Activated naive CD4-positive, alpha-beta T cell treated with anti-CD3 and anti-CD28 coated beads, Interleukin-2, amount 50 U/mL, for 16 hours (primary cell): ENCODE measurements at places on chromosomes 1 and 21.

DNA sequence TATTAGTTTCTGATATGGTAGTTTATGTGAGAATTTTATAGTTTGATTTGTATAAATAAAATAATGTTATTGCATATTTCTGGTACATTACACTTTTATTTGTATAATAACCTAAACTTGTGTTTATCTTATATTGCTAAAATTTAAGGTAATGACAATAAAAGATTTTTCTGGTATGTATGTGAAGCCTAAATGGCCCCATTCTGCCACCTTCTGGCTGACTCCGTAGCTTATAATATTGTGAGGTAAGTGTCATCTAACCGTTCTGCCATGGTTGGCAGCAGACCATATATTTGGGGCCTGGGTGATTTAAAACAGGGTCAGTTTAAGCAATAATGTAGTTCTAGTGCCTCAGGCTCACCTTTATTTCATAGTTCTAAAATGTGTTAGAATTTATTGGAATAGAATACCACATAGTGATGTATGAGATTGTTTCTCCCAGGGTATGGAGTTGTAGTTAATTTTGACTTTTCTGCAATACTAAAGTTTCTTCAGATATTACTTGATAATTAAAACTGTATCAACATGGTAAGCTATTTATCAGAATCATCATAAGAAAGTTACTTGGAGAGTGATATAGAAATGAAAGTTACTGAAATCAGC is 21.2 kb upstream of the PRKACB start:
- DNase-seq, result peak; percentile 56

DNA sequence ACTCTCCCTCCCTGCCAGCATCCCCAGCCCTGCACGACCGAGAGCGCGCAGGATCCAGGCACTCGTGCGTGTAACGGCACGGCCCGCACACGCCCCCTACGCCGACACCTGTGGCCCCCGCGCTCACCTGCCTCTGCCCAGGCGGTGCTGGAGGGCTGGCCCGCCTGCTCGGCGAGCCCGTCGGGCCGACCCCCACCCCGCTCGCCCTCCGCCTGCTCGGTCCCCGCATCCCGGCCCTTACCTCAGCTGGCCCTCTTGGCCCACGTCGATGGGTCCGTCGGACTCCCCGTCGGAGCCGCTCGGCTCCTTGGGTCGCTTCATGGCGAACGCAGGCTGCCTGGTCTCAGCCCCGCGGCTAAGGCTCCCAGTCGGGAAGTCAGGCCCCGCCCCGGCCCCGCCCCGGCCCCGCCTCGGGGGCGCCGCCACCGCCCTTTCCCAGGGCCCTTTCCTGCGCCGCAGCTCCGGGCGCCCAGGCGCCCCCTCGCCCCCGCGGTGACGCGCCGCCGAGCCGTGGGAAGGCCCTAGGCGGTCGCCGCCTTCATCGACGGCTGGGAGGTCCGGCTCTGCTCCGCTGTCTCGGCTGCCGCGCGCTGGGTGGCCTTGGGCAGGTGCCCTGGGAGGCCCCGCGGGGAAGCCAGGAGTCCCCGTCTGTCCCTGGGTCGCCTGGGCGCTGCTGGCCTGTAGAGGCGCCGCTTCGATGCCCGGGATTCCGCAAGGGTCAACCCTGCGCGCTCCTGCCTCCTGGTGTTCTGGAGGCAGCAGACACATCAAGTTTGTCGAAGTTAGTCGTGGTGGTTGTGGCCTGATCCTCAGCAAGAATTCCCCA is at the start of gene HEYL:
Gene HEYL (minus strand): TSS at position 339 of the 826 bp plus-strand sequence. CDS start 18 bp downstream, at position 321.
- peak; percentile 71 for DNase-seq

DNA sequence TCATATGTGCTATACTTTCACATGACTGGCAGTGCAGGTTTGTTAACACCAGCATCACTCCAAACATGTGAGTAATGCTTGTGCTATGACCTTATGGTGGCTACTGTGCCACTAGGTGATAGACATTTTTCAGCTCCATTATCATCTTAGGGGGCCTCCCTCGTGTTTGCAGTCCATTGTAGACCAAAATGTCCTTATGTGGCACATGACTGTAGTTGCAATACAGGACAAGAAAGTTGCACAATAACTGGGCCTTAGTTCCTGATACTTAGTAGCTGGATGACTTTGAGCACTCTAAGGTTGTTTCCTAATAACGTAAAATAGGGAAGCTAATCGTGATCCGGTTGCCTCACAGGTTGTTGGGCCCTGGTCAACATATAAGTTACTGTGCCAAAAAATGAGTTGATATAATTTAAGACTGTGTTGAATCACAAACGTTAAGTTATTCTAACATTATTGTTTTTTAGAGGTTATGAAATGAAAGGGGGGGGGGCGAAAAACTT is 511 bp upstream of the SNX27 start:
- no peak for DNase-seq

GRCh38 chr21:41547111-41547510 is 39.2 kb upstream of the TMPRSS2 start:
- no peak for DNase-seq

GRCh38 chr1:193741228-193741627 is 554.8 kb upstream of the B3GALT2 start:
- no peak for DNase-seq

- DNase-seq, result no peak
Measured at GRCh38 chr1:168876830-168877229, 147.8 kb upstream of the DPT start.

GRCh38 chr1:10339815-10340214 is 59.0 kb upstream of the PGD start:
- no peak for DNase-seq

- no peak for DNase-seq
Measured at GRCh38 chr1:227890451-227891222, 57.1 kb downstream of the WNT9A start.

- no peak for DNase-seq
Measured at GRCh38 chr1:107840725-107841124, 124.3 kb downstream of the VAV3 start.

DNA sequence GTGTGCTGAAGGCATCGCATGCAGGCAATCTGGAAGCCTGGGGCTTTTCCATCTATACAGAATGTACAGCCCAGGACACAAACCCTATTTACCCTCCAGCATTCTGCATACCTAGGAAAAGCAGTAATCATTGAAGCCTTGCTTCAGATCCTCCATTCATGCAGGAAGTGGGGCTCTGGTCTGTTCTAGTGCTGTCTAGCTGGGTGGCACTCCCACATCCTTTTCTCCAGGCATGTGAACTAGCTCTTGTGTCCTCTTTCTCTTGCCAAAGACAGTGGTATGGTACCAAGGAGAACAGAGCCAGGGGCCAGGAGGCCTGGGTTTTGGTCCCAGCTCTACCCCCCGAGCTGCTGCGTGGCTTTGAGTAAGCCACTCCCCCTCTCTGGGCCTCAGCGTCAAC is 21.7 kb downstream of the LRP8 start:
- DNase-seq, result no peak

DNA sequence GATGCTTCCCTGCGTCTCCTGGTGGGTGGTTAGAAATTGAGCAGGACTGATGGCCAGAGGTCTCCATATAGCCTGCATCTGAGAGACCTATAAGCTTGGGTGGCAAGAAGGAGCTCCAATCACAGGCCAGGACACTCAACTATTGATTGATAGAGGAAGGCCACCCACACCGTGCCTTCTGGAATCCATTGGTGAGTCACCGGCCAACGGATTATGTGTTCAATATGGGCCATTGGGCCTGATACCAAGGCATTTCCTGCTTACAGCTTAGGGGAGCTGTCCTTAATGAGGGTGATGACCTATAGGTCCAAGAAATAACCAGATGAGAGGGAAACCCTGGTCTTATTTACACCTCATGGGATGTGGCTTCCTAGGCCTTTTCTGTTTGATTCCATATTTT is 115.1 kb downstream of the PLPP3 start:
- DNase-seq, result no peak

DNA sequence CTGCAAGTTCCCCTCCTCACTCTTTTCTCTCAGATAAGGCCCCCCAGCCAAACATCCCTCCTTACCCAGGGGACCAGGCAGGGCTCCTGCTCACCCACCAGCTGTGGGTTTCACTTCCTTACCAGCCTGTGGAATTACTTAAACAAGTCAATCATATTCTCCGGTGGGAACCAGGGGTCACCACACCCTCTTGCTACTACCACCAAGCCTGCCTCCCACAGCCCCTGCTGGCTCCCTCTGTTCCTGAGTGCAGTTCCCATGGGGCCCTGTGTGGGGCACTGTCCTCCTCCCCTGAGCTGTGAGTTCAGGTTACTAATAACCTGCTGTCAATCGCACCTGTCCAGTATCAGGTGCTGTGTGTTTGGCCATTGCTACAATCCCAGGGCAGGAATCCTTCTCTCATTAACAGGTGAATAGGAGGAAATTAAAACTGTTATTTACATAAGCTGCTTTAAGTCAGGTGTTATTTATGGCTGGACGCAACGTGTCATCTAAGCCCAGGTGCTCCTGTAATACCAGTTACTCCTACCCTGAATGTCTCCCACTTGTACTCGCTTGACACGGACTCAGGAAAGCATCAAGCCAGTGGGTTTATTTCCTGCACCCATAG is 53.1 kb upstream of the LBR start:
- peak; percentile 54 for DNase-seq

GRCh38 chr1:170729225-170730002 is 65.5 kb downstream of the PRRX1 start:
- no peak for DNase-seq

DNA sequence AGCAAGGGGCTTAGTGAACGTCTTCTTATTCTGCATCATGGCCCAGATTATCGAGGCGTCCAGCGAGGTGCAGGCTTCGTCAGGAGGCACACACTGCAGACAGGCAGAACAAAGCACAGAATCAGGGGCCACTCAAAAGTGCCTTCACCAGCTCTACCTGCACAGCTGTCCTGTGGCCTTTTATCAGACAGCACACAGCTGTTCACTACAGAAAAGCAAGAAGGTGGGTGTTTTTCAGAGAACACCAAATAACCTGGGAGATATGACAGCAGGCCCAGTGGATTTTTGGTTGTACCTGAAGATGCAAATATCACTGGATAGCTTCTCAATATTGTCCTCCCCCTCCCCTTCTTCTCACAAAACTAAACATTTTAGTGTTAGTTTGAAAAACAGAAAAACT is 177.3 kb downstream of the TGFBR3 start:
- DNase-seq, result no peak

DNA sequence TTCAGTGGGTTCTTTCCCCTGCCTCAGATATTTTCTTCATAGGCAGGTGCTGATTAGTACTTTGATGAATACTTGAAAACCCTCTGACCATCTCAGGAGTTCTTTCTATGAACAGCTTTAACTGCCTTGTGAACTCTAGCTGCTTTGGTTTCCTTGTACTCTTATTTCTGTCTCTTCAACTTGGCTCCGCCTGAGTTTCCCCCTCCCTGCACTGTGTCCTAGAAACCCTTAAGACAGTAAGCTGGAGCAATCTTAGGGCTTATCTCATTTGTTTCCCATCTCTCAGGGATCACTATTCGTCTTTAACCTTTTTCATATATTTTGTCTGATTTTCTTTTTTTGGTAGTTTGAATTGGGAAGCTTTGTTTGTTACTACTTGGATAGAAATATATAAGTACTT is 99.1 kb downstream of the PKN2 start:
- no peak for DNase-seq

DNA sequence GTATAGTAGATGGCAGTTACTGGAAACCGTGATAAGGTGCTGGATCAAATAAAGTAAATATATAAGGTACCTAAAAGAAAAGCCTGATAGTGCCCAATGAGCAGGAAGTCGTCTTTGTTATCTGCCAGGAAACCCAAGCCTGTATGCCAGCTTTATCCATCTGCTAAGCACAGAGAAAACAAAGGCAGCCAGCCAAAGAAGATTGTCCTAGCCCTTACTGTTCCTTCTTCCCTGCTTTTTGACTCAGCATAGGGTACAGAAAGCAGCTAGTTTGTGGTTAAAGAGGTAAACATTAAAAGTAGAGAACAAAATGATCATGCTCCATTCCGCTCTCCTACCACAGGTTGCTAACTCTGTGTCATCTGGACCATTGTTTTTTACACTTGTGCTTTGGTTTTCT is 10.1 kb downstream of the KRTAP22-2 start:
- DNase-seq, result no peak

DNA sequence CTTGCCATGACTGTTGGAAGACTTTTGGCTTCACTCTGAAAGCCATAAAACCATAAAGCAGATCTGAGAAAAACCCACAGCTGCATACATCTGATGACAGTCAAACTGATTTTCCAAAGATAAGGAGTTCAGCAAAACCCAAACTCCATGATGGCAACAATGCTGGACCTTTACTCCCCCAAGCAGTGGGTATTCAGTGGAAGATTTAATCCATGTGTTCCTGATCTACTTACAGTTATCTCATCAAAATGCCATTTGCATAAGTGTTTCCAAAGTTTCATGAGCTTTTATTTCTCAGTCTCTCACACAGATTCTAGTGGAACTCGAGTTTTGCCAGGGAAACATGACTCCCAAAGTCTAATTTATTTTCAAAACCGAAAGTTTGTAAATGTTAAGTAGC is 184.9 kb downstream of the ZC3H11B start:
- no peak for DNase-seq
